Stimulated activated naive CD8-positive, alpha-beta T cell treated with anti-CD3 and anti-CD28 coated beads, Interleukin-15, Interleukin-2, amounts not matched to agents 100 U/mL and 50 U/mL, for 24 hours (primary cell): ENCODE measurements at places on chromosomes 1 and 21.

DNA sequence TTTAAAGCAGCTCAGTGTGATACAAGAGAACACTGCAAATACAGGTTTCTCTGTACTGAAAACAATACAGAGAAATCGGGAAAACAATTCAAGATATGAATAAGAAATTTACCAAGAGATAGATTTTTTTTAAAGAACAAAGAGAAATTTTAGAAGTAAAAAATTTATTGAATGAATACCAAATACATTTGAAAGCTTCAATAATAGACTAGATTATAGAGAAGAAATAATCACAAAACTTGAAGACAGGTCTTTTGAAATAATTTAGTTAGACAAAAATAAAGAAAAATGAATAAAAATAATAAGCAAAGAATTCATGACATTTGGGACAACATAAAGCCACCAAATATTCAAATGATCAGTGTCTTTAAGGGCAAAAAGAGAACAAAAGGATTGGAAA lies 13.6 kb upstream of the FMO4 start:
- no peak for DNase-seq

- no peak for DNase-seq
Measured at GRCh38 chr1:85427331-85427730, 37.6 kb downstream of the DDAH1 start.

GRCh38 chr21:43927591-43928221 lies 62.7 kb downstream of the AGPAT3 start:
- DNase-seq, result no peak

DNA sequence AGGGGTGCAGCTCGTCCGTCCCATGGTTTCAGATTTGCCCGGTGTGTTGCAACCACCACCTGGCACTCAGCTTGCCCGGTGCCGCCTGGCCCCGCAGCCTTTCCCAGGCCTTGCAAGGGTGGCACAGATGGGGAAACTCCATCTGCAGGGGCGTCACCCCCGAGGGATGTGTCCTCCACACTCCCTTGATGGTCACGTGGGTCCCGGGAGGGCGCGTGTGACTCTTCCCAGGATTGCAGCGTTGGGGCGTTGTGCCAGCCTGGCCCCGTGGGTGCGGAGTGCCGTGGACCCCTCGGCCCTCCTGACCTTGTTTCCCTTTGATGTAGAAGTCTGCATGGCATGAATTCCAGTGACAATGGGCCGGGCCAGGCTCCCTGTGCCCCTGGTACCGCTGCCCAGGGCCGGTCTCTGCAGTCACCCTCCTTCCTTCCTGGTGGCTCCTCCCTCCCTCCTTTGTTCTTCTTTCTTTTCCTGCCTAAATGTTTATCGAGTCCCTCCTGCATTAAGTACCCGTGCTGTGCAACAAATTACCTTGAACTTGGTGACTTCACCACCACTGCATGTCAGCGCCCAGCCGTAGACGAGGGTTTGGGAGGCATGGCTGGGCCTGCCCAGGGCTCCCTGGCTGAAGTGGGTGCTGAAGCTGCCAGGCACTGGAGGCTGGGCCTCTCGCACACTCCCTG lies 22.9 kb downstream of the RRP1 start:
- DNase-seq, result no peak

GRCh38 chr1:67053785-67054772 lies at the start of gene SLC35D1:
Gene SLC35D1, minus strand, starts transcription at chr1:67054148. Its CDS starts 135 bp downstream, at chr1:67054013.
- peak; percentile 83 for DNase-seq

GRCh38 chr21:16402752-16403151 lies 673.0 kb downstream of the USP25 start:
- no peak for DNase-seq

DNA sequence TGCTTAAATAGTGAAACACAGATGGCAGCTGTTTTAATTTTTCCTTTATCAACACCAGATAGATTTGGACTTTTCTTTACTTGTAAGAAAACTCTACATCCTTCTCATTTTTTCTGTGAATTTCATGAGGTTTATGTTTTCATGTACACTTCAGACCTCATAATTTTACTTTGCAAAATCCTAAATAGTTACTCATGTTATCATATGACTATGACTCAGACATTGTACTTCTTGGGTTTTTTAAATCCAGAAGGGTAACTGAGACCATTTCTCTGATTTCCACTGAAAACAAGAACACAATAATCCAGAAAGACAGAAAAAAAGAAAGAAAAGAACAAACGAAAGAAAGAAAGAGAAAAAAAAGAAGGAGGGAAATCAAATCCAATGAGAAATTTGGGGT lies 1021.6 kb downstream of the NCAM2 start:
- no peak for DNase-seq

GRCh38 chr1:217052626-217053025 lies 329.4 kb upstream of the ESRRG start:
- no peak for DNase-seq

DNA sequence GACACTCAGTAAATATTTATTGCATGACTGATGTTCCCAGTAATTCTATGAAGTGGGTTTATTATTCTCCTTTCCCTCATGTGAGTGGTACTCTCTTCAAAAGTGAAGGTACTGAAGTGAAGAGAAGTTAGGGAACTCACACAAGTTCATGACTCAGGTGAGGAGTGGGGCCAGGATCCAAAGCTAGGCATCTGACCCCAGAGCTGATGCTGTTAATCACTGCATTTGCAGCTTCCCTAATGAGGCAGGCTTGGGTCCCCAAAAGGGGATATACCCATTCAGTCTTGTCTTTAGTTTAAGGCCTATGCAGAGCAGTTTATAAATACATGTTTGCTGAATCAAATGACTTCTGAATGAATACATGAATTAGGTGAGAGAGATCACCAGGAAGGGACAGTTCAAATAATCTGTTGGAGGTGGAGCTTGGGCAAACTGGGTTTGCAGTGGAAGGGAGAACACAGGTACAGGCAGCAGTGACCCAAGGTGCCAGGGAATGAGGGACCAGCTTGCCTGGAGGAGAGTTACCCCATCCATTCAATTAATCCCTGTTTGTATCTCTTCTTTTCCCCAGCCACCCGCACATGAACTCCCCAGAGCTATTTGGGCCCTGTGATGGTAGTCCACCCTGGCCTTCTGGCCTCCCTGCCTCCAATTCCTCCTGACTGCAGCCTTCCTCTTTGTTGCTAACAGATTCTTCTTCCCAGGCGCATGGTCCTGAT lies 2.0 kb downstream of the CD58 start:
- DNase-seq, result no peak

- DNase-seq, result peak; percentile 51
Measured at GRCh38 chr1:171794085-171794484, 12.6 kb downstream of the METTL13 start.

- no peak for DNase-seq
Measured at GRCh38 chr1:183285746-183286145, 99.7 kb downstream of the LAMC2 start.

GRCh38 chr1:25804964-25805862 lies 5.2 kb downstream of the SELENON start:
- no peak for DNase-seq

DNA sequence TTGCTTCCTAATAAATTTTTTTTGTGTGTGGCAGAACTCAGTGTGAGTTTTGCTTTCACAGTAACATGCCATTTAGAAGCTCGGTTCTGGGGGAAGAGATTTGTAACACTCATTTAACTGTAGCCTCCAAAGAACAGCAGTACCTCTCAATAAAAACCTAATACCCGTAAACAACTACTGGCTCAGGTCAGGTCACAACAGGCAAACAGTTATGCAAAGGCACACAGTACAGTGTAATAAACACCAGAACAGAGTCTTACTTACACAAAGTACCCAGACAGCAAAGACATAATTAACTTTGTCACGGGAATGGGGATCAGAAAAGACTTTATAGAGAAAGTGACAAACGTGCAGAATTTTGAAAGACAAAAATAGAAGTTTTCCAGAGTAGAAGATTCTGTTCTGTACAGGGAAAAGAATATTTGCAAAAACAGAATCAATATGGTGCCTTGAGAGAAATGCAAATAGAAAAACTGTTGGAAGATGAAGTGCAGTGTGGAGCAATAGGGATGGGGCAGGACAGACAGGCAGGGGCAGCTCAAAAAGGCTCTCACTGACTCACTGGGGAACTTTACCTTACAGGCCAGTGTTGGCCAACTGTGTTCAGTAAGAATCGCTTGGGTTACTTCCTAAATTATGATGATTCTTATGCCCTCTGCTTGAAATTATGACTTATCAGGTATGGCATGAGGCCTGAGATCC lies 38.8 kb downstream of the EGLN1 start:
- DNase-seq, result no peak

GRCh38 chr21:41638201-41638790 lies 128.6 kb downstream of the RIPK4 start:
- no peak for DNase-seq

GRCh38 chr1:59266180-59266926 lies 30.5 kb upstream of the FGGY start:
- no peak for DNase-seq

- no peak for DNase-seq
Measured at GRCh38 chr1:117802531-117803257, 126.7 kb downstream of the GDAP2 start.

DNA sequence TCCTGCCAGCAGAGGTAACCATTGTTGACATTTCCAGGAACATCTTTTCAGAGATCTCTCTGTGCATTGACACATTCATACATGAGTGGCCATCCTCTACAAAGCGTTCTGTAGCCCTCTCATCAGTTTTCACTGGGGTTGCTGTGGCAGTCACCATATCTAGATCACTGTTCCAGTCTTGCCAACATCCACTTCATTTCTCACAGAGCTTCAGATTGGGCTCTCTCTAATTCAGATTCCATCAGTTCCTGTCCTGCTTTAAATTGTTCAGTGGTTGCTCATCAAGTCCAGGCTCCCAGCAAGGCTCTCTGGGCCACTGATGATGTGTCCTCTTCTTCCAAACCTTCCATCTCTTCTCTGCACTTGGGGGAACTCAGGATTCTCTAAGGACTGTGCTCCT lies 173.7 kb downstream of the KCNJ6 start:
- no peak for DNase-seq

GRCh38 chr1:162367772-162368171 lies 8.9 kb downstream of the SPATA46 start:
- DNase-seq, result no peak

- DNase-seq, result no peak
Measured at GRCh38 chr1:45840704-45841103, 37.3 kb downstream of the MAST2 start.

DNA sequence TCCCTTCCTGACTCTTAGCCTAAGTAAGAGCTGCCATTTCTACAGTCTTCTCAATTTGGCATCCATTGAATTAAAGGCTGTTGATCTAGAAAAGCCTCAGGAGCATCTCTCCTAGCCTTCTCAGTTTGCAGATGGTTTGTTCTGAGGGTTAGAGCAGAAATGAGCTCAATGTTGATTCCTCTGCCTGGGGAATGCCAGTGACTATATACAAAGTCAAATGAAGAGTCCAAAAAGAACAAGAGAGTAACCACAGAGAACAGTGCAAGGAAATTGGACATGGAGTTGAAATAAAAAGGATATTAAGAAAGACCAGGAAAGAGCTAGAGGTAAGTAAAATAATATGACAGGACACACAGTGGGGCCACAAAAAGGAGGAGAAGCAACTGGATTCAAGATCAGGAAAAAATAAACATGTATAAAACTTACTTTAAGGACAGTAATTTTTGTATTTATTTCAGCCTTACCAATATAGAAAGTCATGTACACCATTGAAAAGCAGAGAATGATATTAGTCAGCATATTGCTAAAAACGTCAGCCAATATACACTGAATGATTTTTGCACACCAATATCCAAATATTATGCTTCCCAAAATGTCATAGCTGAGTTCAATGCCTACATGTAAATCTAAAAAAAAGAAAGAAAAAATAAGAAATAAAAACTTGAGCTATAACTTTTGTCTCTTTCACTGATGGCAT lies 21.3 kb downstream of the SLC9C2 start:
- DNase-seq, result no peak

- DNase-seq, result no peak
Measured at GRCh38 chr1:20785907-20786252, 1.2 kb downstream of the HP1BP3 start.

GRCh38 chr1:204887846-204888245 lies 17.2 kb downstream of the NFASC start:
- no peak for DNase-seq

DNA sequence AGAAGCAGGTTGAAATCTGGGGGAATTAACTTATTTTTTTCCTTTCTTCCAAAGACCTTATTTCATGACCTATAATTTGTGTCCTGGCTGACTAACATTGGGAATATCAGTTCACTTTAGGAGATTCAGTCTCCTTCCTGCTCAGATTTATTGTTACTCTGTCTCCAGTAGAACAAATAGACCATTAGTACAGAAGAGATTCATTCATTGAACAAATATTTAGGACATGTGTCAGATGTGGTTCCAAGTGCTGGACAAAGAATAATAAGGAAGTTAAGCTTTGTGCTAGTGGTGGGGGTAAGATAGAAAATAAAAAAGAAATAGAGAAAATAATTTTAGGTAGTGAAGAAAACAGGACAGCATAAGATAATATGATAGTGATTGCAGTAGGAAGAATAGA lies 20.3 kb downstream of the ZMYM4 start:
- no peak for DNase-seq
